Left kidney (tissue), 8 donors: ENCODE measurements at places on chromosomes 2 and 18. TPM values are rescaled to one million over a fixed set of nuclear protein-coding genes. Genes with fewer than 3 reads are reported as not detected.

The DUSP2 gene
- 2.4 TPM for polyA plus RNA-seq

DNA sequence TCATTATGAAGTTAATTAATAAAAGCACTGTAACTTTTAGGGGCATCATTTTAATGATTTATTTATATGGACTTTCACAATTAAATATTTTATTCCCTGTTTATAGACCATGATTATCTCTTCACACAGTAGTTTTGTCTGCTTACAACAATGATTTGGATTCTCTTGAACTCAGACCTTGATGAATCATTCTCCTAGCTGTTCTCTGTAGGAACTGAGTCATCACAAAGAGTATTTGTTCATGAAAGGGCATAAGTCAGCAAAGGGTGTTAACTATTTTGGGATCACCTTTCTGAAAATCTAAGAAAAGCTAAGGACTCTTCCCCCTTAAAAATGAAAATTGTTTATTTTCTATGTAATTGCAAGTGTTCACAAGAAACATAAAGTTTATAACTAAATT, 461.1 kb upstream of the UBE2E3 start:
- DNase-seq, result no peak

The REEP1 gene
- polyA plus RNA-seq, result 3.5 TPM

The M1AP gene
- 1.0 TPM for polyA plus RNA-seq

The BCL11A gene
- polyA plus RNA-seq, result 15.1 TPM
